ENCODE measurements at places on chromosomes 1 and 21.

DNA sequence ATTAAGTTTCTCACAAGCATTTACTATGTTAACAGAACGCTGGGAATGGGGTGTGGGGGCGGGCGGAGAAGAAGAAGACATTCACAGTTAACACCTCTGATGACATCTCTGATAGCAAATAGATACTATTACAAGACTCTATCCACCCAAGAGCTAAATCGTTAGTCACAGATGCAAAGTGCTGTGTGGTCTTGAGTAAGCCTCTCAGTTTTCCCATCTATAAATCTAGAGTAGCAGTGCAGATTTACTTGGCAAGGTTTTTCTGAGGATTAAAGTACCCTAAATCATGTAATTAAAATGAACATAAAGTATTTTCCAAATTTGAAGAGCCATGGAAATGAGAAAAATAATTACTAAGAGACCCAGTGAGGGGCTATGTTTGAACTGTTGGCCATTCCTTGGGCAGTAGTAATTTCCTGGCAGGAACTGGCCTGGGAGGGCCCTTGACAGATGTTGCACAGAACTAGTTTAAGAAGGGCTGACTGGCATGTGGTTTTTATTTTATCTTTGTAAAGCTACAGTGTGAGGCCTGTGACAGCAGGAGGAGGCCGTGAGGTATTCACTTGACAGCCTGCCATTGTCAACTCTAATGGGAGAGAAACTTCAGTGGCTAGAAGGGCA, 58.7 kb upstream of the APOBEC4 start:
- no peak for DNase-seq

GRCh38 chr1:166258017-166258416, 91.2 kb upstream of the FAM78B start:
- DNase-seq: no peak

GRCh38 chr1:226967665-226968064, 27.6 kb downstream of the COQ8A start:
- DNase-seq: no peak

DNA sequence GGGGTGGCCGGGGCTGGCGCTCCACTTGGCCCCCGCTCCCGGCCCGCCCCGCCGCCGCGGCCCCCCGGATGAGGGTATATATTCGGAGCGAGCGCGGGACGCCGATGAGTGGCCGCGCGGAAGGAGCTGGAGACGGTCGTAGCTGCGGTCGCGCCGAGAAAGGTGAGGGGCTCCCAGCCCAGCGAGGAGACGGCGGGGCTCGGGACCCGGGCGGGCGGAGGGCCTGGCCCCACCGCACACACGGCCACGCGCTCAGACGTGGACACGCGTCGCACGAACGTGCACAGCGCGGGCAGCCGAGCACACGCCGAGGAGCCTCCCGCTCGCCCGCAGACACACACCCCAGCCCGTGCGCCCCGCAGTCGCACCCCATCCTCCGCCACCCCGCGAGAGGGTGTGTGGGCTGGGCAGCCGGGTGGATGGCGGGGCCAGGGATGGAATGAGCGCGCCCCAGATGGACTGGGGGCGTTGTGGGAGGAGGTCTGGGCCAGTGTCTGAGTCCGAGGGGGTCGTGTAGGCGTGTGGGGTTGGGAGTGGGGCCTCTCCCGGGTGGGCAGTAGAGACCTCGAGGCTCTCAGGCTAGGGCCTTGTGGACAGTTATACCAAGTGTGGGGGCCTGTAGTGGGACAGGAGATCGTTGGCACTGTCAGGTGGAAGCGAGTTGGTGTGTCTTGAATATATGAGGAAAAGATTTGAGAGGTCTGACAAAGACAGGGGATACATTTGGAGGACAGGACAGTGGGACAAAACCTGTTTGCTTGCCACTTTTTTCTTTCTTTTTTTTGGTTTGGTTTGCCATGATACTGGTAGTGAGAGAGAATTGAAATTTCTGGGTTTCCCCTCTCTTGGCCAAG, at the start of gene UAP1:
Gene UAP1 (plus strand): TSS at position 107 of the 854 bp plus-strand sequence. CDS start 4,347 bp downstream, outside the sequence.
- DNase-seq: no peak

DNA sequence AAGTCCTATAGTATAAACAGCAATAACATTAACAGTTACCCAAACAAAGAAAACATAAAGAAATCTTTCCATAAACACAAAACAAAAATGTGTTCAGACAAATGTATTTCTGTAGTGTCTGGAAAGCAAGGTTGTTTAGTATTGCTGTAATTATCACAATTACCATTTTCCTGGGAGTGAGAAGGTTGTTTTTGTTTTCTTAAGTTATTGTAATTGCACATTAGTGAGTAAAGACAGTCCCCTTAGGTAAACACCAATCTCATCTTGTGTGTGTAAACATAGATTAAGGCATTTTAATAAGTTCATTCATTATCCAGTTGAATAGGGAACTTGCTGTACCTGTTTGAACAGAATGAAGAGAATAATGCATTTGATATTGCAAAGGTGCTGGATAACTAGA, 356.9 kb upstream of the ADGRL4 start:
- no peak for DNase-seq

- DNase-seq: peak; percentile 3
Observed at GRCh38 chr1:81695741-81696140, 105.0 kb upstream of the ADGRL2 start.

DNA sequence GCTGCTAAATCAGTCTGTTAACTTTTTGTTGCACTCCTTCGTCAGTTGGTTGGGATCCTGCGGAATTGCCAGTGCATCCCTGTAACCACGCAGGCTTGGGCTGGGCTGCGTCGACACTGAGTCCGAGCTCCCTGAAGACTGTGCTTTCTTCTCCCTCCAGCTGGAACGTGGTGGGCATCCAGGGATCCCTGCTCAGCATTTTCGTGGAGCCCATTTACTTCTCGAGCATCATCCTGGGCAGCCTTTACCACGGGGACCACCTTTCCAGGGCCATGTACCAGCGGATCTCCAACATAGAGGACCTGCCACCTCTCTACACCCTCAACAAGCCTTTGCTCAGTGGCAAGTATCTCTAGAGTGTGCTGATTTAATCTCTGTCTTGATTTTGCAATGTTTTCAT, 83.3 kb downstream of the POFUT2 start:
- DNase-seq: no peak
